Stimulated activated CD8-positive, alpha-beta memory T cell treated with anti-CD3 and anti-CD28 coated beads, Interleukin-4, amount 100 ng/mL, for 24 hours (primary cell): ENCODE measurements at places on chromosomes 2 and 18.

GRCh38 chr2:11932962-11933361, 186.5 kb downstream of the LPIN1 start:
- no peak for DNase-seq

GRCh38 chr2:199279146-199279545, 178.6 kb downstream of the SATB2 start:
- no peak for DNase-seq

DNA sequence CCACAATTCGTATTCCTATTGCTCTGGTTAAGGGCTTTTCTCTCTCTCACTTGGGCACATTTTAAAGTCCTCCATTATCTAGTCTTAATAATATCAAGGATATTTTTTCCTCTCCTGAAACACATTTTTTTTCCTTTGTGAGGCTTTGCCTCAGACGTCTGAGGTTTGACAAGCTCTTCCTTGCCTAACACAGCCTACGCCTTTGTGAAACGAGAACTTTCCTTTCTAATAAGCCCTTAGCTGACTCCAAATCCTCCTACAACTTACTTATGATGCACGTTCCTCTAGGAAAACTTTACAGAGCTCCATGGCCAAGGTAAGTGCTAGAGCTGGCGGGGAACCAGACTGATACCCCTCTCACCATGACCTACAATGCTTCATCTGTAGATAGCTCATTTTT, 841.5 kb downstream of the SOCS6 start:
- no peak for DNase-seq

GRCh38 chr2:24721470-24721869, 71.7 kb downstream of the PTRHD1 start:
- no peak for DNase-seq

GRCh38 chr2:217048730-217049129, 188.9 kb upstream of the TNP1 start:
- no peak for DNase-seq

DNA sequence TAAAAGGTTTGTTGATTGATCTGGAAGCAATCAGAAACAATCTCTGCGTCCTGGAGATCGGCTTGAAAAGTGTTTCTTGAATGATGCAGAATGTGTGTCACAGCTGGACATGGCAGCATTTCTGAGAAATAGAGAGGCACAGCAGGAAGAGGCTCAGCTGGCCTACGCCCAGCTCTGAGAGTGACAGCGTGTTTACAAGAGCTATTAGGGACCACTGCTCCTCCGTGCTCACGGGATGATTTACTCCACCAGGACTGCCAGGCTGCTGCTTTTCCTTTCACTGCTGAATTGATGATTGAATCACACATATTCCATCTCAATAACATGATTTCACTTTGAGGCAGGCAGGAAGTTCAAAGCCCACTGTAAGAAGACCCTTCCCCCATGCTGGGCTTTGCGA, 62.8 kb downstream of the GALNT14 start:
- DNase-seq = no peak

GRCh38 chr2:156322051-156322685, 10.4 kb downstream of the NR4A2 start:
- DNase-seq = no peak

DNA sequence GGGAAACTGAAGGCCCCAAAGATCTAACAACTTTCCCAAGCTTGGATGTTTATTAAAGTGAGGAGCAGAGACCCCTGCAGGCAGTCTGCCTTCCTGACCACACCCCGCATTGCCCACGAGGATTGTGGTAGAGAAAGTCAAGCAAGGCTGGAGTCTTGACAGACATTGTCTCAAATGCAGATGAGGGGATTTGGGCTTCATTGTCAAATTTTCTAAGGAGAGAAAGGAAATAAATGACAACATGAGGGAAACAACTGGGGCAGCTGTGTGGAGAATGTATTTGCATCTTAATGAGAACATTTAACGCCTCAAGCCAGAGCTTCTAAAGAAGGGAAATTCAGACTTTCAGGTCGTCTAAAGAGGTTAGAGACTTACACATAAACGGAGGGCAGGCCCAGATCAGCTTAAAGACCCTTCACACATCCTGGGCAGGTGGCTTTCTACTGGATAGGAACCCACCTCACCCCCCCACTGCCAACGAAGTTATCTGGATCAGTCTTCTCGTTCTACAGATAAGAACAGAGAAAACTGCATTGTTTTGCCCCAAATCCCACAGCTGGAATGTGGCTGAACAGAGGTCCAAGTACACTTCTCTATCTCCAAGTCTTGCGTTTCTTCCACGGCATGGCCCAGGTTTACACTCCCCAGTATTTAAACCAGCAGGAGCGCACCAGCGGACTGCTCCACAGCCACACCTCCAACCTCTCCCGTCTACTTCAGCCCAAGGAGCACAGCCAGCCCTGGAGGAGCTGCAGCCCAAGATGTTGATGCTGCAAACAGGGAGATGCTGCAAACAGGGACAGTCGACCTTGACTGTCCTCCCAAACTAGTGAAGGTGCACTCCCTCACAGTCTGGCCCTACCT, 16.2 kb upstream of the SCG2 start:
- no peak for DNase-seq

DNA sequence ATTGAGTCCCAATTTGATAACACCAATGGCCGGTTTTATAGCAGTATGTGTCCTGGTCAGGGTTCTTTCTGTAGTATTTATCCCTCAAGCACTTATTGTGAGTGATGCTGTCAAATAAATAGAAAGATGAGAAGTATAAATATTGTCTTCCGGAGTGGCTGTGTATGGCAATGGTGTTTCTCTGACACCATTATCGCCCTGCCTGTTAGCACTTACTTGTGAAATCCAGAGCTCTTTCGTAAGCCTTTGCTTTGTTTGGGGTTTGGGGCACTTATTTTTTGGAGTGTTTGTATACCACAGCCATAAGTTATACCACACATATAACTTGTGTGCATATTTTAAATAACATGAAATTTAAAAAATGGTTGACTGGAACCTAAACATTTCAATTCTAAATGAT, 29.3 kb downstream of the CD8B2 start:
- no peak for DNase-seq

DNA sequence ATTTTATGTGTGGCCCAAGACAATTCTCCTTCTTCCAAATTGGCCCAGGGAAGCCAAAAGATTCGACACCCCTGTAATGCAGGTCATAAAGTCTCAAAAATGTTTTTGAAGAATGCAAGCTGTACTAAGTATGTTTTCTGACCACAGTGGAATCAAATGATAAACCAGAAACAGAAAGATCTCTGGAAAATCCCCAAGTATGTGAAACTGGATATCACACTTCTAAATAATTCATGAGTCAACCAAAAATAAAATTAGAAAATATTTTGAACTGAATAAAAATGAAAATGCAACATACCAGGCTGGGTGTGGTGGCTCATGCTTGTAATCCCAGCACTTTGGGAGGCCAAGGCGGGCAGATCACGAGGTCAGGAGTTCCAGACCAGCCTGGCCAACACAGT, 34.1 kb upstream of the UBE2F start:
- DNase-seq = no peak

- no peak for DNase-seq
These were observed 676.5 kb upstream of the FSHR start for GRCh38 chr2:49830846-49831245.

DNA sequence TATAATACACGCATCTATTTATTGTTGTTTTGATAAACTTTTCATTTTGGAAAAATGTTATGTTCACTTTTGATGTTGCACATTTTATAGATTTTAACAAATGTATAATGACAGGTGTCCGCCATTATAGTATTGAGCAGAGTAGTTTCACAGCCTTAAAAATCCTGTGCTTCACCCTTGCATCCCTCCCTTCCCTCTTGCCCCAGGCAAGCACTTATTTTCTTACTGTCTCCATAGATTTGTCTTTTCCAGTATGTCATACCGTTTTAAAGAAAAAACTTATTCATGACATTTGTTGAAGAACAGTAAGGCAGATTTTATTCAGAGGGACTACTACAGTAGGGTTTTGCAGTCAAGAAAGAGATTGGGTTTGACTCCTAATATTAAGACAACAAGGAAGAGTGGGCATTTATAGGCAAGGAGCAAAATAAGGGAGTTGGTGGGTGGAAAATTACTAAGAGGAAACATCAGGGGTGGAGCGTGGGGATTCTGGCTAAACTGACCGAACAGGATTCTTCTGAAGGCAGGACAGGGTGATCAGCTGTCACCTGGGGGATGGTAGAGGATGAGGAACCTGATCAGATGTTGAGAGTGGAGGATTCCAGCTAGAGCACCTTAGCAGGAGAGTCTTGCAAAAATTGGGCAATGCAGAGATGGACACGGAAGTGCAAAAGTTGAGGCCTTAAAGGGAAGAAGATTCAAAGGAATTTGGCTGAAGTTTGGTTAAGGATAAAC, 108.8 kb downstream of the NCK2 start:
- DNase-seq = no peak

DNA sequence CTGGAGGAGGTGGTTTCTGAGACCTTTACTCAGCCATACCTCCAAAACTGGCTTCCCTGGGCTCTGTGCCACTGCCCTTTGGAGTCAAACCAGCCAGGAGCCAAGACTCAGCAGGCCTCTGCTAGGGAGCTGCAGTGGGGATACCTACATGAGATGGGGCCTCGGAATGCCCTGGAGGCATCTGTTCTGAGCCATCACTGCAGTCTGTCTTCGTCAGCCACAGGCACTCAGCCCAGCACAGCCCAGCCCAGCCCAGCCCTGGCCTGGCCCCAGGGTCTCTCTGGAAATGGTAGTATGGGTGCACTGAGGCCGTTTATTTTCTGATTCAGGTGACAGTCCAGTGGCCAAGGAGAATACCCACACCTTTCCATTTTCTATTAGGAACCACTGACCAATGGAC, 209.8 kb downstream of the CELF4 start:
- no peak for DNase-seq

DNA sequence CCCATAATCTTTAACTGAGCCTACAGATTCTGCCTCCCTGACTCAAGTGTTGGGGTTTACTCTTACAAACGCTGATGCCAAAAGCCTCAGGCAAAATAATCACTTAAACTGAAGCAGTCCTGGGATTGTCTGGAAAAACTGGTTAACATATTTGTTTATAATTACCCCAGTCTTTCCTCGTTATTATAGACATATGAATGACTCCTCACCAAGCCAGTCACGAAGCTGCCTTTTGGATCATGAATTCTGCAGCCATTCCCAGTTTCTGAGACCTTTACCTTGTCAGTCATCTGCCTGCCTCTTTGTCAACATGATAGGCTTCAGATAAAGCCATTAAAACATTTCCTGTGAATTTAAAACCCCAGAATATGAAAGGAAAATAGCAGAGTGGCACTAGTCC, 46.4 kb downstream of the MREG start:
- no peak for DNase-seq

- DNase-seq = no peak
These were observed 43.9 kb upstream of the B3GNT2 start for GRCh38 chr2:62152000-62152399.

DNA sequence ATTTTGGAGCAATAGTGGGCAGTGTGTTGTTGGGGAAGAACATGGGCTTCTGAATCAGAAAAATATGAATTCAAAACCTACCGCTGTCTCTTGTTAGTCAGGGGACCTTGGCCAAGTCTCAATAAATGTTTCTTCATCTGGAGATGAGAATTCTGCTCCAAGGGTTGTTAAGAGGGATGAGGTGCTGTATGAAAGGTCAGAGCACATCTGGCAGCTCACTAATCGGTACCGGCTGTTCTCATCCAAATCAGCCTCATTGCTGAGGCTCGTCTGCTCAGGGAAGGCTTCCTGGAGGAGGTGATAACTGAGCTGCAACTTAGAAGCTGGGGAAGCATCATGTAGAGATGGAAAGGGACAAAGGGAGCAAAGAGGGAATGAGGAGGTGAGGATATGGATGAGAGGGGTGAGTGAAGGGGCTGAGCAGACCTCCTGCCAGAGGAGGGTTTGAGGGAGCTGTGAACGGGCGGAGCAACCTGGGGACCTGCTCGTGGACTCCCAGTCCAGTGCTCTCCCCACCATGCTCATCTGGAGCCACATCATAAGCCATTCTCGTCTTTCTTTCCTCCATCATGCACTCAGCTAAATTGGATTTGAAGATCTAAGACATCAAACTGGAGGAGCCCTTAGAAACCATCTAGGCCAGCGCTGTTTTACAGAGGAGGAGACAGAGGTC, 47.4 kb downstream of the GREB1 start:
- DNase-seq = no peak

- DNase-seq = no peak
These were observed 51.8 kb upstream of the CYRIA start for GRCh38 chr2:16717477-16717876.

DNA sequence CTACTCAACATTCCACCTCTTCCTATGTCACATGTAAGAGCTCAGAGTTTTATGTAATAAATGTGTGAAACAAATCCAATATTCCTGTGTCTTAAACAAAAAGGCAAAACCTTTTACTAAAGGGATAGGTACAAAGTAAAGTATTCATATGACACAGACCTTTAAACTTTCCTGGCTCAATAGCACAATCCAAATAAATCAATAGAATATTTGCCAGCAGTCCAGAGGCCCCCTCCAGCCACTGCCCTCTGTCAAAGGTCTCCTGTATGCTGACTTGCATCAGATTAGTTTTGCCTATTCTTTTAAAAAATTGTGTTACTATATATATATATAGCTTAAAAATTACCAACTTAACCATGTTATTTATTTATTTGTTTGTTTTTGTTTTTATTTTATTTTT, 17.7 kb upstream of the PHLPP1 start:
- no peak for DNase-seq

DNA sequence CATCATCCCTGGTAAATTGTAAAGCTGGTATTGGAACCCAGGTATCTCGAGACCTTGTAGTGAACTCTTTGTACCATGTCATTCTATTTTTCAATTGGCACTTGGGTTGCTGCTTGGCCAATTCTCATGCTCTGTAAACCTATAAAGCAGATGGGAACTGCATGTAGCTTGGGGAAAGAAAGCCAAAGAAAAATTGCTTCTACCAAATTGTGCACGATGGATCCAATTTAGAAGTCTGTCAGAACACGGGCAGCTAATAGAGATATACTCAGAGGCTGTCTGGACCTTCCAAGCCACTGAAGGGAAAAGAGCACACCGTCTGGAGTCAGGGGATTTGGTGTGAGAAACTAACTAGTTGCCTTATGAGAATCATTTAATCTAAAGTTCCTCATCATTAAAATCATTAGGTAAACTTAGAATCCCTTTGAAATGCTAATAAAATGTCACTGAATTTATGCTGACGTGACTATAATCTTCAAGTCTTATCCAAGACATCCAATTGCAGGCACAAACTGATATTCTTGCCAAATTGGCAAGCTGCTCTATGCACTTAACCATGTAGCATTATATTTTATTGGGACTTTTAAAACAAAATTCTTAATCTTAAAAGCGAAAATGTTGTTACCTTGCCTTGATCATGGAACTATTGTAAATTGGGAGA, 206.8 kb downstream of the DCC start:
- no peak for DNase-seq

GRCh38 chr2:148874868-148875341, at the start of gene KIF5C:
Gene KIF5C (plus strand): TSS chr2:148875227. CDS start chr2:148875618, 391 bp downstream.
- DNase-seq = peak; percentile 84

- no peak for DNase-seq
These were observed 88.9 kb downstream of the SMIM21 start for GRCh38 chr18:75338631-75339030.

DNA sequence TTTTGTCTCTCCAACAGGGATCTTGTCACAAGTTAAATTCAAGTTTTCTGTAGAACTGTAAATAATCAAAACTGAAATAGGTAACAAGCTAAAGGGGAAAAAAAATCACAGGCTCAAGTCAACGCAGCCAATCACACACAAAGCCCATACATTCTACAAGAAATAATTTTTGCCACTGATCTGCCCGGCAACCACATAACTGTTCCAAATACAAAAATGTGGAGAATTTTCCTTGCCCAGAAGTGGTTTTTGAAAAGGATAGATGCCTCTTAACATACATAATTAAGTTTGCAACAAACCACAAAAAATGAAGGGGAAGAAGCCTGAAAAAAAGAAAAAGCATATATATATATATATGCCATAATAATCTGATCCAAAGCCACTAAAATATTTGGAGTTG, 60.3 kb downstream of the FARSB start:
- no peak for DNase-seq
